IMR-90 (cell line): ENCODE measurements at places on chromosomes 11 and 22. TPM values are rescaled to one million over a fixed set of nuclear protein-coding genes. Genes with fewer than 3 reads are reported as not detected.

DNA sequence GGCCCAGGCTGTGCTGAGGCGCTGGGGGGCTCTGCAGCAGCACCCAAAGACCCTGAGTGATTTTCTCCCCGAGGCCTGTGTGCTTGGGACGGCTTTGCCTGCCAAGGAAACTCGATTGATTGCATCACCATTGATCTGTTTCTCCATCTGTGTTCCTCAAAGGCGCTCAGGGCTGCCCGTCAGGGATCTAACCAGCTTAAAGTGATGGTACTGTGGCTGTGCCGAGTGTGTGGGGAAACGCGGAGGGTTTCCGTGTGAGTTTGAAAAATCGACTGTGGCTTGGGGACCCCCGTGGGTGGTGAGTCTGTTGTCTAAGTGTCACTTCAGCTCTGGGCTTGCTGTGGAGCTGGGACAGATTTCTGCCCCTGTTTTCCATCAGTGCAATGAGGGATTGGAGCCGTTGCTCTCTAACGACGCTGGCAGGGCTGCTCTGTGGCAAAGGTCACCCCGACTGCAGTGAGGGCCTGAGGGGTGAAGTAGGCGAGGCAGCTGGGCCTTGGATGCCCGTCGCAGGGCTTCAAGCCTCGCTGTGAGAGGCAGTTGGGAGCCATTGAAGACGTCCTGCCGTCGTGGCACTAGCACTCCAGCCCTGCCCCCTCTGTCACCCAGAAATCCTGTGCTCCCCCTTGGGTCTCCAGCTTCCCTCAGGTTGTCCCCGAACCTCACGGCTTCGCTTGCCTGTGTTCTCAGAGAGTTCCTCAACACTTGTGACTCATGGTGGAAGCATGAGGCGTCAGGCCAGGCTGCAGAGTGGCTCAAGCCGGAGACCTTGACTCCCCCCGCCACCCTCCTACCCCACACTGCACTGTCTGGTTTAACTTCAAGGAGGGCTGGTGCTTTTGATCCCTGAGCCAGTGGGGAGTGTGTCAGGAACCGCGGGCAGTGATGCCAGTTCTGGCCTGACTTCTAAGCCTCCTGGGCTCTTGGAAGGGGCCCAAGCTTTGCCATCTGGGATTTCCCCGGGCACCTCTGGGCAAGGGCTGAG is 21.8 kb downstream of the CACNA1I start:
- peak; percentile 80 for DNase-seq
- no peak overlapping the region for H3K4me3 ChIP-seq
- H3K36me3 ChIP-seq = no peaks in the 10 kb centered on the region
- no peak overlapping the region for H3K27ac ChIP-seq
- peaks cover 10% of the 10 kb centered on the region for H3K4me1 ChIP-seq

GRCh38 chr22:35489239-35489638 is 51.4 kb upstream of the RASD2 start:
- no peak overlapping the region for H3K27ac ChIP-seq
- peaks cover 2% of the 10 kb centered on the region; the same call in 1 of the 2 replicates for H3K4me1 ChIP-seq
- H3K36me3 ChIP-seq = no peaks in the 10 kb centered on the region
- H3K27me3 ChIP-seq = peaks cover 21% of the 10 kb centered on the region

- H3K27ac ChIP-seq = no peak overlapping the region
- no peaks in the 10 kb centered on the region; the same call in 1 of the 2 replicates for H3K27me3 ChIP-seq
- no peak for DNase-seq
- no peaks in the 10 kb centered on the region for H3K4me1 ChIP-seq
Measured at GRCh38 chr11:34433899-34434298, 4.8 kb upstream of the CAT start.

- DNase-seq = peak; percentile 17
- H3K27ac ChIP-seq = no peak overlapping the region
- H3K27me3 ChIP-seq = no peaks in the 10 kb centered on the region
- no peak overlapping the region for H3K4me3 ChIP-seq
Measured at GRCh38 chr22:50236731-50237409, 8.0 kb downstream of the TUBGCP6 start.

GRCh38 chr11:16125796-16126195 is 230.6 kb downstream of the SOX6 start:
- no peaks in the 10 kb centered on the region for H3K27me3 ChIP-seq
- no peaks in the 10 kb centered on the region for H3K4me1 ChIP-seq
- no peaks in the 10 kb centered on the region for H3K36me3 ChIP-seq
- H3K27ac ChIP-seq = no peak overlapping the region
- no peak overlapping the region for H3K4me3 ChIP-seq
- DNase-seq = no peak

DNA sequence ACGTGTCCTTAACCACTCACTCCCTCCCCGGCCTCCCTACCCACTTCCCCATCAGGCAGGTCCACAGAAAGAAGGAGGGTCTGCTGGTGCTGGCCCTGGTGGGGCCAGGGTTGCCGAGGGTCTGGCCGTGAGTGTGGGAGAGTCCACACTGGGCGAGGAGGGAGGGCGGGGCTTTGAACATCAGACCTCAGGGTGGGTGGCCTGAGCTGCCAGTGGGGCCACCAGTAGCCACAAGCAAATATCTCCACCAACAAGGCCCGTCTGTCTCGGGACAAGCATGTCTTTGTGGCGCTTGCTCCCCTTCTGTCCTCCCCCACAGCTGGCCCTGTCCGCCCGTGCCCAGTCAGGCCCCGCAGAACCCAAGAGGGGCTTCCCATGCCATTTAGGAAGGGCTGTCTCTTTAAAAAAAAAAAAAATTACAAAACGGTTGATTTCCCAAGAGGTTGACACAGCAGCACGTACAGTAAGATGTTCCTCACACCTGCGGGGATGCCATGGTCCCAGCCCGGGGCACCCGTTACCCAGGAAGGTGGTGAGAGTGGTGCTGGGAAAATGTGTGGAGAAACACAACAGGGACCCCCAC is 17.7 kb upstream of the TALDO1 start:
- H3K4me3 ChIP-seq = no peak overlapping the region
- peaks cover 15% of the 10 kb centered on the region; the same call in 1 of the 2 replicates for H3K27me3 ChIP-seq
- no peak overlapping the region for H3K27ac ChIP-seq
- H3K36me3 ChIP-seq = no peaks in the 10 kb centered on the region
- DNase-seq = no peak
- H3K4me1 ChIP-seq = peaks cover 6% of the 10 kb centered on the region

DNA sequence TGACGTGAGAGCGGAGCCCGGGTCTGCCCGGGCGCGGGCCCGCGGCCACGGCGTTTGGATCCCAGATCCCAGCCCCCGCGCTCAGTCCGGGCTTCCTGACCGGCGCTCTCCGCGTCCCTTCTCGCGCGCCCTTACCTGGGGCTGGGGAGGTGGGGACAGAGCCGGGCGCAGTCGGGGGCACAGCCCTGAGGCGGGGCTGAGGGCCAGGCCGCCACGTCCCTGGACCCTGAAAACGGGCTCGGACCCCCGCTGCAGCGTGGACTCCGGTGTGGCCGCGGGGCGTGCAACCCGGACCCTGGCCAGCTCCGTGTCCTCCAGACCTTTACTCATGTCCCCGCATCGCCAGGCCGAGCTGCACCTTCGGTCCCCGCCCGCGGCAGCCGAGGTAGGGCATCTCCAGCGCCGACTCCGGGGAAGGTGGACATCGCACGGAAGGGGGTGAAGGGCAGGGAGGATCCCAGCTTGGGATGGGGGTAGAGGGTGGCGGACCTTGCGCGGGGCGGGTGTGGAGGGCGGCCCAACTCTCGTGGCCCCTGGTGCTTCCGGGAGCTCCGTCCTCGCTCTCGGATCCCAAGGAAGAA is 9.9 kb upstream of the AIFM3 start:
- H3K27me3 ChIP-seq = no peaks in the 10 kb centered on the region
- peaks cover 6% of the 10 kb centered on the region; the same call in 1 of the 2 replicates for H3K4me1 ChIP-seq
- H3K36me3 ChIP-seq = peaks cover 17% of the 10 kb centered on the region
- no peak for DNase-seq
- H3K4me3 ChIP-seq = peak overlapping the region; percentile 51
- H3K27ac ChIP-seq = no peak overlapping the region; the same call in 1 of the 2 replicates

GRCh38 chr11:62017878-62018655 is 50.6 kb upstream of the FTH1 start:
- H3K27ac ChIP-seq = no peak overlapping the region
- no peaks in the 10 kb centered on the region for H3K36me3 ChIP-seq
- no peak for DNase-seq
- peaks cover under 1% of the 10 kb centered on the region; the same call in 1 of the 2 replicates for H3K4me1 ChIP-seq

DNA sequence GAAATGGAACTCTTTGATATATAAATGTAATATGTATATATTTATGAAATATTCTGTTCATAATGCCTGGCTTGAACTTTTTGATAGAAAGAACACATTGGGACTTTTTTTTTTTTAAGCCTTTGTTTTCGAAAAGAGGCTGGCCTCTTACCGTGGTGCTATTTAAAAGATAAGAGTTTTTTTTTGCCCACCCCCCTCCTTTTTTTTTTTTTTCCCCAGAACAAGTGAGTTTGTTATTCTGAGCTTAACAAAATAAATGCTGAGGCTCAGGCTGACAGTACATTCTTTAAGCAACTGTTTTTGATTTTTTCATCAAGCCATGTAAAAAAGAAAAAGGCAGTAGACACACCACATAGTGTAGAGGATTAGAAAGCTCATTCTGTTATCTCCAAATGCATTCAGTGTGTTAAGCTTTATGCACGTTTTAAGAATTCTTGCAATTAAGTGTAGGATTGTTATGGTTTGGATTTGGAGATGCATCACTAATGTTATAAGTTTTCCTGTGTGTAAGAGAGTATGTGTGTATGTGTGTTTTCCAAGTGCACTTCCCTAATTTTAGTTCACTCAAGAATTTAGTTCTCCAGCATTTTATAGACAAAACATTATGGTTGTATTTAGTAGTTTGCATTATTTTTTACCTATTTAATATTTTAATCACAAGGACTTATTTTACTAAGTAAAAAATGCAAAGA is 12.0 kb downstream of the PDHX start:
- no peaks in the 10 kb centered on the region for H3K27me3 ChIP-seq
- peak overlapping the region; percentile 66; the same call in 1 of the 2 replicates for H3K27ac ChIP-seq
- H3K4me1 ChIP-seq = peaks cover 14% of the 10 kb centered on the region
- no peaks in the 10 kb centered on the region; the same call in 1 of the 2 replicates for H3K36me3 ChIP-seq

GRCh38 chr11:68379206-68379605 is 66.8 kb downstream of the LRP5 start:
- H3K36me3 ChIP-seq = peaks cover 8% of the 10 kb centered on the region; the same call in 1 of the 2 replicates
- no peak for DNase-seq

- no peak for DNase-seq
- H3K4me3 ChIP-seq = no peak overlapping the region
- no peak overlapping the region for H3K27ac ChIP-seq
- no peaks in the 10 kb centered on the region for H3K27me3 ChIP-seq
- no peaks in the 10 kb centered on the region for H3K36me3 ChIP-seq
Measured at GRCh38 chr11:38927993-38928392, 2330.0 kb upstream of the RAG2 start.

GRCh38 chr11:37558619-37559210 is 960.7 kb upstream of the RAG2 start:
- no peak for DNase-seq
- H3K27me3 ChIP-seq = no peaks in the 10 kb centered on the region
- no peak overlapping the region for H3K4me3 ChIP-seq
- no peak overlapping the region for H3K27ac ChIP-seq
- no peaks in the 10 kb centered on the region for H3K36me3 ChIP-seq

DNA sequence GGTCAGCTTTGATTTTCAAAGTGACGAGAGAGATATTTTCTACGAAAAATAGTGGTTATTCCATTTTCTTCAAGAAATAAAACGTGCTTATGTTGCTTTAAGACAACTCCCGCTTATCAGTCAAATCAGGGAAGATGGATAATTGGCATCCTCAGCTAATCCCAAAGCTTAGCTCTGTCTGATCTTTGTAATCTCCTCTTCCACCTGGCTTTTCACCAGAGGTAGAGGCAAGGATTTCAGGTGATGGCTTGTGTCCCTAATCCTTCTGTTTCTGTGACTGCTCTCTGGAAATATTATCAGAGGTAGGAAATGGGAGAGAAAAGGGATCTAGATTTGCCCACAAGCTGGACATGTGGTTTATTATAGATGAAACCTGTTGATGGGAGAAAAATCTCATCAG is 78.9 kb downstream of the DBX1 start:
- H3K36me3 ChIP-seq = peaks cover 46% of the 10 kb centered on the region
- no peak overlapping the region for H3K27ac ChIP-seq
- no peaks in the 10 kb centered on the region for H3K27me3 ChIP-seq
- H3K4me1 ChIP-seq = no peaks in the 10 kb centered on the region

GRCh38 chr11:20367313-20367948 is 3.9 kb downstream of the HTATIP2 start:
- peak; percentile 94 for DNase-seq
- H3K4me3 ChIP-seq = peak overlapping the region; percentile 4; the same call in 1 of the 2 replicates
- H3K27me3 ChIP-seq = no peaks in the 10 kb centered on the region
- no peaks in the 10 kb centered on the region for H3K36me3 ChIP-seq
- H3K27ac ChIP-seq = peak overlapping the region; percentile 100

- no peak for DNase-seq
- no peaks in the 10 kb centered on the region for H3K27me3 ChIP-seq
- peaks cover 70% of the 10 kb centered on the region for H3K36me3 ChIP-seq
- peaks cover 11% of the 10 kb centered on the region for H3K4me1 ChIP-seq
- no peak overlapping the region for H3K4me3 ChIP-seq
Measured at GRCh38 chr22:19965771-19966709, 24.4 kb upstream of the TXNRD2 start.

GRCh38 chr22:17897858-17898257 is 123.6 kb upstream of the BID start:
- H3K4me3 ChIP-seq = no peak overlapping the region
- DNase-seq = no peak
- H3K4me1 ChIP-seq = no peaks in the 10 kb centered on the region

DNA sequence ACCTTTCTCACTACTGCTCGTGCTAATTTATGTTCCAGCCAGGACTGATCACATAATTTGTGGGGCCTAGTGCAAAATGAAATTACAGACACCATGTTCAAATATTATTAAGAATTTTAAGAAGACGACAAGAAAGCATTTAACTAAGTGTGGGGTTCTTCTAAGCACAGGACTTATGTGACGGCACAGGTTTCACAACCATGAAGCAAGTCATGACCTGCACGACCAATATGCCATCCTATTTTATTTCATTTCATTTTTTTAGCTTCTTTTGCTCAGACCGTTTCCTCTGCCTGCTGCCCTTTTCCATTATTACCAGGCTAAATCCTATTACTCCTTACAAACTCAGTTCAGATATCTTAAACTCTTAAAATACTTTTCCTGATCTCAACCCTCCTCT is 462.5 kb downstream of the AASDHPPT start:
- no peak overlapping the region for H3K4me3 ChIP-seq
- no peak overlapping the region for H3K27ac ChIP-seq
- DNase-seq = no peak
- no peaks in the 10 kb centered on the region for H3K27me3 ChIP-seq
- H3K36me3 ChIP-seq = no peaks in the 10 kb centered on the region

DNA sequence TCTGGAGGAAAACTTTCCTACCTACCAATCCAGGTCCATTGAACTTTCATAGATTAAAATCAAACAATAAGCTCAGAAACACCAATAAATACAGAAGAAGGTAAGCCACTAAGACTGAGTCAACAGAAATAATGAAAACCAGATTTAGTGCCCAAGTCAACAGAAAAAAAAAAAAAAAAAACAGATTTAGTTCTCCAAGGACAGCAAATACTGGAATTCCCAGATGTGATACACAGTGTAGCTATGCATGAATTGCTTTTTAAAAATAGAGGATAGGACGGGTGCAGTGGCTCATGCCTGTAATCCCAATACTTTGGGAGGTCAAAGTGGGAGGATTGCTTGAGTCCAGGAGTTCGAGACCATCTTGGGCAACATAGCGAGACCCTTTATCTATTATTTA is 15.7 kb downstream of the DMC1 start:
- H3K36me3 ChIP-seq = no peaks in the 10 kb centered on the region
- no peaks in the 10 kb centered on the region; the same call in 1 of the 2 replicates for H3K4me1 ChIP-seq
- no peak overlapping the region for H3K27ac ChIP-seq
- H3K4me3 ChIP-seq = no peak overlapping the region
- DNase-seq = peak; percentile 83

Gene OR52I1
- polyA plus RNA-seq = not detected in 2 replicates

Gene TRIM48
- polyA plus RNA-seq = not detected in 2 replicates

Gene PARVG
- polyA plus RNA-seq = not detected in 2 replicates

Gene OR2AG1
- not detected in 2 replicates for polyA plus RNA-seq

Gene APOA4
- polyA plus RNA-seq = not detected in 2 replicates

Gene PAX6
- not detected in 2 replicates for polyA plus RNA-seq

Gene KCTD14
- polyA plus RNA-seq = 0.97 and 1.3 TPM in 2 replicates
